ENCODE measurements at places on chromosomes 3 and 15.

- no peak for DNase-seq
Measured at GRCh38 chr15:59997070-59997701, 6.9 kb upstream of the FOXB1 start.

DNA sequence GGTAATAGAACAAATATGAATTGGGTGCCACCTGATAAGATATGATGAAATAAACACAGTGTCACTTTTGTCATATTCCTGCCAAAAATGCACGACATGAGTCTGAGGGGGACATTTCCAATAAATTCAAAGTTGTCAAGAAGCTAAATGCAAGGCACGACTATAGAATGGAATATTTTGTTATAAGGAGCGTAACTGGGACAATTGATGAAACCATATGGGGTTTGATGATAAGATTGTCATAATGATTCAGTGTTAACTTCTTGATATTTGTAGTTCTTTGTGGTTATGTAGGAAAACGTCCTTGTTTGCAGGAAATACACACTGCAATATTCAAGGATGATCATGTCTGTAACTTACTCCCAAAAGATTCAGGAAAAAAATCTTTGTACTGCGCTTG is 163.3 kb downstream of the MEX3B start:
- no peak for DNase-seq

- no peak for DNase-seq
Measured at GRCh38 chr3:9194509-9195184, 54.8 kb downstream of the SRGAP3 start.

DNA sequence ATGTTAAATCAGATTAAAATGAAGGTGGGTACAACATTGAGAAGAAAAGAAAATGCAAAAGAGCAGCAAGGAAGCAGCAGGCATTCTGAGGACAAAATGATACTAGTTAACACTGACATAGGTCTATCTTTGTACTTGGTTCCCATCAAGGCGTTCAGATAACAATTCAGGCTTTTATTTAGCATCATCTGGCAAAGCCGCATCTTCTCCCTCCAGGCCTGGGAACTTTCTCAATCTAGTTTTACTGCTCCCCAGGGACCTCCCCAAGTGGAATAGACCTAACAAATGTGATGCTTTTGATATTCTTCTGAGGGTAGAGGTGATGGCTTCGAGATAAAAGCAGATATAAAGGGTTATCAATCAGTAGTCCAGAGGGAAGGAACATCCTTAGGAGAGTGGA is 130.6 kb downstream of the C3orf38 start:
- DNase-seq, result no peak

DNA sequence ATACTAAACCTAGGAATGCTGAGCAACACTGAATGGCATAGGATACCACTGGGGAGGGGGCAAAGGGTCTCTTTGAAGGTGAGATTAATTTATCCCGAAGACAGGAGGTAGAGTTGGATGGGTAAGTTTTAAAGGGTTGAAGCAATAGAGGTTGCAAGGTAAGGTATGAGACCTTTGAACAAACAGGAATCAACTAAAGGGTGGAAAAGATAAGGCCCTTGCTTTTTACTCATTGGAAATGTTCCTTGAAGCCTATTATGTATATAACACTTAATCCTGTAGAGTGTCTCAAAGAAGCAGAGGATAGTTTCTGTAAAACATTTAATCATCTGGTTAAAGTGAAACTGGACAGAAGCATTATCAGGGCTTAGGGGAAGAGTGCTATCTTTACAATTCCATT is 5.7 kb downstream of the ABHD5 start:
- DNase-seq, result no peak

GRCh38 chr15:81105545-81105944 is 28.5 kb upstream of the CFAP161 start:
- DNase-seq, result no peak

DNA sequence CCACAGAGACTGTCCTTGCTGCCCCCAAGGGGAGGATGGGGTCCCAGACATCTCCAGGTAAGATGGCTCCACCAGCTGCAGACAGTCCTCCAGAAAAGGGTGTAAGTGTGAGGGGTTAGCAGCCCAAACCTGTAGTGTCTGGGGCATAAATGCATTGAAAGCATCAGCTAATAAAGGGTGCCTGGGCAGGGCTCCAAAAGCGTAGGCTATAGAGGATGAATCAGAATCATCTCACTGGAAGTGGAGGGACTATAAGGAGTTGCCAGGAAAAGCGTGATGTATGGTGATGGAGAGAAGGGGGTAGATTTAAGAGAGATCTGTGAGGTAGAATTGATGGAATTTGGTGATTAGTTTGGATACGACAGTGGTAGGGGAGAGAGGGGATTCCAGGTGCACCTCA is 79.9 kb upstream of the ONECUT1 start:
- no peak for DNase-seq

DNA sequence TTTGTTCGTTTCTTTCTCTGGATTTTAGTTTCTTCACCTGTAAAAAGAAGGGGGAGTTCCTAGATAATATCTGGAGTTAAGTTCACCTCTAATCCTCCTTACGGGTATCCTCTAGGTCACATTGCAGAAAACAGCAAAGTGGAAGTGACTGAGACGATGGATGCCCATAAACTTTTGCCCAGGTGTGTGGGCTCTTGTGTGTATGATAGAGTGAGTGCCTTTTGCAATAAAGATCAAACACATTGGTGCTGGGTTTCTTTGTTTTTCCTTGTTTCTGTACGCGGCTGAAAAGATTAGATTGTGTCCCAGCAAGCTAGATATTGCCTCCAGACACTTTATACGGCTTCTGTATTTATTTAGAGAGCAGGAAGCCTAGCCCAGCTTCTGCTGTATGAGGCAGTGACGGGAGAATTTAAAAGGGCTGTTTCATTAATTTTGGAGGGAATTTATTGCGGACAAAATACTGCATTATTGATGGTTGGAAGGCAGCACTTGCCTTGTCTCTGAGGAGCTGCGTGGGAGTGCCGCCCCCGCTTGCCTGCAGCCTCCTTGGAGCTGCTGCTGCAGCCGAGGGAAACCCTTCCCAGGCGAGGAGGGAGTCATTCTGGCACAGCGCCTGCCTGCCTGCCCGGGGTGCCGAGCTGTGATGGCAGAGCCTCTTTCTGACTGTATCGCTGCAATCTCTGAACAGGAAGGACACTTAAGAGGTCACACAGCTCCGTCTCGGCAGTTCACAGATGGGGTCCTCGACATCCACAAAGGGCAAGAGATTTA is 38.5 kb downstream of the PYDC2 start:
- no peak for DNase-seq

- no peak for DNase-seq
Measured at GRCh38 chr3:16999871-17000270, 115.1 kb downstream of the PLCL2 start.

- no peak for DNase-seq
Measured at GRCh38 chr15:92915766-92916435, 15.8 kb downstream of the CHD2 start.

DNA sequence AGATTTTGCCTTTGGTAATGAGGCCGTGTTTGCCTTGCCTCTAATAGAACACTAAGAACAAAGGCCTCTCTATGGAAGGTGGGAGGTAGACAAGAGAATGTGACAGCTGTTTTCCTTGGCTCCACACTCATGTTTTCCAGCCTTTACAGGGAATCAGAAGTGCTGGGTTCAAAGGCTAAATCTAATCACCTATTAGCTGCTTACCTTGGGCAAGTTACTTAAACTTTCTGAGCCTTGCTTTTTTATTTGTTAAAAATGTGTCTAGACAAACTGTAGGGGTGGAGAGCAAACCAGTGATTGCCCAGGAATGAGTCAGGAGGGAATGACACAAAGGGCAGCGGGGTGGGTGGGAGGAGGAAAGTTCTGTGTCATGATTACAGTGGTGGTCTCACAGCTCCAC is 179.0 kb downstream of the P3H2 start:
- DNase-seq, result no peak

DNA sequence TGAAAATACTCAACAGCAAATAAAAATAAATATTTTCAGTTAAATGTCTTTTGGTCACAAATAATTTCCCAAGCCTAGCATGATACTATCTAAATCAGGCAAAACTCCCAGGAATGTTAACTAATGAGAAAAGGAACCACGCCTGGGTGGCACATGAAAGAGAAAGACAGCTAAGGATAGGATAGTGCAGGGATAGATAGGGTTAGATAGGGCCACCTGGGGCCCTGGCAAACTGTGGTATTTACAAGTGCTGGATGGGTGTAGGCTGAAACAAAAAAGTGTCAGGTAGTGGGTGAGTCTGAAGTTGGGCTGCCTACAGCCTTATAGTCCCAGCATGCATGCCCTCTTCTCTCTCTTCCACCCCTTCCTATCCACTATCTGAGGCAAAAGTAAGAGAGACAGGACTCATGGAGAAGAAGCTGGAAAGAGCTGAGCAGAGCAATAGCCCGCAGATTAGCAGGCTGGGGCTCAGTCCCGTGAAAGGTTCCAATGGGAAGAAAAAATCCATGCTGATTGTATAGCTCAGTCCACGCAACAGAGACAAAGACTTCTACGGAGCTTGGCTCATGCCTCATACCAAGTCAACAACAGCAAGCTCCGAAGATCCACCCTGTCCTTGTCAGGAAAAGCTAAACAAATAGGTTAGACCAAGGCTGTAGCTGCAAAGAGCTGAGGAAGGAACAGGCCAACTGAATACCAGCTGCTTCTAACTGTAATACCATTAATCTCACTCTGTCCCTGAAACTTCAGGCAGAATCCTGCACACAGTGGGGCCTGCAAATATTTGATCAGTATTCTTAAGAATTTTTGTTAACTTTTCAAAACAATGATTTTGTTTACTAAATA is 342.1 kb upstream of the ATP11B start:
- DNase-seq, result no peak

DNA sequence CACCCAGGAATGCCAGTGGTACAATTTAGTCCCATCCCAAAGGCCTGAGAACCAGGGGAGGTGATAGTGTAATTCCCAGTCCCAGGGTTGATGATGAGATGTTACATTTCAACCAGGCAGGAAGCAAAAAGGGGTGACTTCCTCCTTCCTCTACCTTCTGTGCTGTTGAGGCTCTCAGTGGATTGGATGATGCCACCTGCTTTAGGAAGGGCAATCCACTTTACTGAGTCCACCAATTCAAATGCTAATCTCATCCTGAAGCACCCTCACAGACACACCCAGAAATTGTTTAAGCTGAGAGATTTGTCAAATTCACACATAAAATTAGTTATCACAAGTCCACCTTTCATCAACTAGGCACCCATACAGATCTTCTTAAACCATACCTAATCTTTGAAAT is 418.5 kb upstream of the GOLIM4 start:
- DNase-seq, result no peak

GRCh38 chr3:59408047-59408624 is 358.3 kb upstream of the CFAP20DC start:
- no peak for DNase-seq

DNA sequence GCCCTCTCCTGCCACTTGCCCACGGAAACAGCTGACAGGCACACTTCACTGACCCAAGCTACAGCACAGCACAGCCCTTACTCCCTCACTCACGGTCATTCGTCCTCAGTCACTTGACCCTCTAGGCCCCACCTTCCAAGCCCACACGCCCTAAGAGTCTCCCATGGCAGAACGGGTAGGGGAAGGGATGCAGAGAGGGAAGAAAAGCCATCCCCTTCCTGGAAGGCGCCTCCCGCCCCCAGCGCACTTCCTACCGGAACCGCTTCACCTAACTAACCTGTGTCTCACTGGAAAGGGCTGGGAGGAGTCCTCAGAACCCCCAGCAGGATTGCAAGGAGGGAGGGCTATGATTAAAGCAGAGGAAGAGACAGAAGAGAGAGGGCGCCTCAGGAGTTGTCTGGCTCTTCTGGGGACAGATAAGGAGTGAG is 22.9 kb downstream of the EPHB3 start:
- no peak for DNase-seq

- DNase-seq, result no peak
Measured at GRCh38 chr15:69163141-69163669, 2.8 kb downstream of the GLCE start.

DNA sequence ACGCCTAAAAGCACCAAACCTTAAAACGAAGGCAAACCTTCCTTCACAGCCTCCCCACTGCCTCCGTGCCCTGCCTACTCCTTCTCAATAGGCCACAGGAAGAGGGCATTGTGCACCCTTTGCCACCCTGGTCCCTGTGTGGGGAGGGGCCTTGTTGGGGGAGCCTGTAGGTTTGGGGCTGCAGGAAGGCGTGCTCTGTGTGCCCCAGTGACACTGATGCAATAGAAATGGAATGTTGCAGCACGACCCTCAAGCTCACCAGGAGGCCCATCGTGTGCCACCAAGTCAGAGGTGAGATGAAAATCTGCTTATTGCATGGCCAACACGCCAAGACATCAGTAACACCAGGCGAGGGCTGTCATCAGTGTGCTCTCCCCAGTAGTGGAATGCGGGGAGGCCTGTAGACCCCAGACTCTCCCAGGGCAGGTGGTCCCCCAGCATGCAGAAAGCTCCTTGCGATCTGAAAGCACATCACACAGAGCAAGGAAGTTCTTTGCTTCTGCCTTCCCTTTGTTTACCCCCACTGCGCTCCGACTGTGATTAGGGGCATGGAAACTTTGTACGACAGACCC is 86.2 kb downstream of the ASB7 start:
- DNase-seq, result no peak

DNA sequence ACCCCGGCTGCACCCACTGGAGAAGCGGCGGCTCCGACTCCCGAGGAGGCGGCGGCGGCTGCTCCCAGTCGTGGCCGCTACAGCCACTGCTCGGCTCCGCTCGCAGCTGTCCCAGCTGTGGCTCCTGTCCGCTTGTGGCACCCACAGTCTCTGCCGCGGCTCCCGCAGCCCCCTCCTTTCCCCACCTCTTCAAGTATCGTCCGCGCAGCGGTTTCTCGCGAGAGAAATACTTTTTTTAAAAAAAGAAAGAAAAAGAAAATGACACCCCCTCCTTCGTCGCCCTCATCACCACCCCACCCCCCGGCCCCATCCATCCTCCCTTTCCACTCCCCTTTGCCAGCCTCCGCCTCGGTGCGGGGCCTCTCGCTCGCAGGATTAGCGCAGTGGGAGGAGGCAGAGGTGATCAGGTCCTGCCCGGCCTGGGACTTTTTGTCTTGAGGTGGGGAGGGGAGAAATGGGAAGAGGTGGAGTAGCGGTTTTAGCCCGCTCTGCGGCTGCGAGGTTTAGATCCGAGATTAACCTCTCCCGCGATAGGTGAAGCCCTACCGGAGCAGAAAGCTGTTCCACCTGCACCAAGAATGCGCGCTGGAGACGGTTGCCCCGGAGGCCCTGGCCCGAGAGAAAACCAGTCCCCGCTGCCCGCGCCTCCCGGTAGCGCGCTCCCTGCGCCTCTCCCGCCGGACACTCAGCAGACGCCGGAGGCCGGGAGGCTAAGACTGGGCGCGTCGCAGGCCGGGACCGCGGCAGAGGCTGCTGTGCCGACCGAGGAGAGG is at the start of gene FBN1:
FBN1 (minus strand) TSS at position 152 of the 773 bp plus-strand sequence. CDS start 940 bp downstream, outside the sequence.
- no peak for DNase-seq

DNA sequence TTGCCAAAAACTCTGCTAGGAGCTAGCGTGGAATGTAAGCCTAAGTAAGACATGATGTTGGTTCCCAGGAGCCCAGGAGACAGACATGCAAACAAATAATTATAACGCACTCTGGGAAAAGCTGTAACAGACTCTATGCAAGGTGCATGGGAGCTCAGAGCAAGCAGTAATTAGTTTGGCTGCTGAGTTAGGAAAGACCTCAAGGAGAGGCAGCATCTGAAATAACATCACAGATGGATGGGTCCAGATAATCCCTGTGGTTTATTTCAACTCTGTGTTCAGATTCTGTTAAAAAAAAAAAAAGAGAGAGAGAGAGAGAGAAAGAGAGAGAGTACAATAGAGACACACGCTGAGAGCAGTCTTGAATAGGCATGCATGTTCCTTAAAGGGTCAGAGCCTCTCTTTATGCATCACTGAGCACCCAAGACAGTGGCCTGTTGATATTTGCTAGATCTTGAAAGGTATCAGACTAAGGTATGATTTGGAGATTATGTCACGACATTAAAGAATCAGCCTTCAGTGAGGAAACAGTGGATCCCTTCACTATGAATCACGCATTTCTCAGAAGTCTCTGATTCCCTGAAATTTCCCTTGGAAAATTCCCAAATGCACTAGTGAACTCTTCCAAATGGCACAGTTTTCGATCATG is 124.4 kb upstream of the LIPC start:
- no peak for DNase-seq

All from Kasumi-1 (cell line).